ENCODE measurements at places on chromosomes 1 and 21.

- DNase-seq, result no peak
Observed at GRCh38 chr1:182680901-182681567, 3.4 kb downstream of the RGS8 start.

GRCh38 chr1:92425617-92426016 lies 61.1 kb downstream of the GFI1 start:
- DNase-seq, result no peak

DNA sequence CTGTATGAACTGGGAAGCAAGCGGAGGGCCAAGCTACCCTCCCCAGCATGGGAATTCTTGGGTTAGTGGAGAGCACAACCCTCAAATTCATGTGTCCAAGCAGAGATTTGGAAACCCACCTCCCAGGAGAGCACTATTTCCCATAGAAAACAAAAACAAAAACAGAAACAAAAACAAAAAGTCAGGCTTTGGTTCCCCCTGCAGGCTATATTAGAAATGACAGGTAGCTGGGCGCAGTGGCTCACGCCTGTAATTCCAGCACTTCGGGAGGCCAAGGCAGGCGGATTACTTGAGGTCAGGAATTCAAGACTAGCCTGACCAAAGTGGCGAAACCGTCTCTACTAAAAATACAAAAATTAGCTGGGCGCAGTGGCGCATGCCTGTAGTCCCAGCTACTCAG lies 10.8 kb downstream of the MINDY1 start:
- no peak for DNase-seq

- no peak for DNase-seq
Observed at GRCh38 chr1:232291681-232292080, 338.3 kb downstream of the SIPA1L2 start.

- DNase-seq, result no peak
Observed at GRCh38 chr1:12477936-12478611, 139.9 kb downstream of the DHRS3 start.

GRCh38 chr1:153260585-153261280 lies 1.2 kb downstream of the LORICRIN start:
- no peak for DNase-seq

DNA sequence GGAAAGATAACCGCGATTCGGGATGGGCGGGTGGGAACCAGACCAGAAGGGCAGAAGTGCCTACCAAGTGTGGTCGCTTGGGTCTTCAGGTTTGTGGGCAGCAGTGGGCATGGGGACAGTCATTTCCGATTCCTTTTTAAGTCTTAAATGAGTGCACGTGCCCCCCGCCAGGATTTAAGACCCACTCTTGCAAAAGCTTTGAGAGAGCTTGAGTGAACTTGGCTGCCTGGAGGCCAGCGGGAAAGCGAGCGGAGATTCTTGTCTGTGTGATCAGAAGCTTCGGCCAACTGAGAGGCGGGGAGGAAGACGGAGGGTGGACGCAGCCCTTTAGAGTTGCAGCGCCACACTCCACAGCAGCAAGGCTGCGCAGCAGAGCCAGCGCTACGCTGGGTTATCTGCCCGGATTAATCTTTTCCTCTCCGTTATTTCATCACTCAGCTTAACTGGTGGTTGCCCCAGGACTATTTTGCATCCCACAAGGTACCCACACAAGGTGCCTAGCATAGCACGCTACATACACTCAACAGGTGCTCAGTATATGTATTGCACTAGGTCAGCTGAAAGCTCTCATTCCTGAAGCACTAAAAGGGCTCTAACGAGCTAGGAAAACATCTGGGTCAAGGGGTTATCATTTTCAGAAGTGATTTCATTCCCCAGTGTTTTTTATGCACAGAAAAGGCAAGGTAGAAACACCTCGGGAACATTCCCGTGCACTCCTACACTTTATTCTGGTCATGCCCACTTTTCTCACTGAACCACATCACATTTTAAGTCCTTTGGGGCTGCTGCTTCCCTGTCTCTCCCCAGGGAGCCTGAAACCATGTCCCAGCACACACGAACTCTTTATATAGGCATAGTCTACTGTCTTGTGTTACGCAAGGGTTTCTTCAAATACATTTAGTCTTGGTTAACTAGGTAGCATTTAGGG lies 1.5 kb upstream of the BATF3 start:
- DNase-seq, result no peak

DNA sequence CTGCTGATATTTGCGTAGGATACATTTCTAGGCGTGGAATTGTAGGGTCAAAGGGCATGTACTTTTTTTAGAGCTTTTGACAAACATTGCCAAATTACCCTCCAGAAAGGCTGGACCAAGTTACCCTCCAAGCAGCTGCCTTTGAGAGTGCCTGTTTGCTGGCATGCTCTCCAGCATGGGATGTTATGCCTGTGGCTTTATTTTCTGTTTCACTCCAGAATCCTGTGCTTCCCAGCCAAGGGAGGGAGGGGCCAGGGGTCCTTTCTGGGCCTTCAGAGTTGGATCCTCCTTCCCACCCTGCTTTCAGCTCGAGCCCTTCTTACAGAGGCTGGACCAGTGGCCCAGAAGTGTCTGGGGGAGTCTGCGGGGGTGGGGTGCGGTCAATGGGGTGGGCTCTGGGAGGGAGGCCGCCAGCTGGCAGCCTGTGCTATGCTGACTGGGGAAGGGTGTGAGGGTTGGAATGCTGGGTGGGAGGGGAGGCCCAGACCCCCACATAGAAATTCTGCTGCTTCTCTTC lies 81.2 kb downstream of the EPHB2 start:
- no peak for DNase-seq

DNA sequence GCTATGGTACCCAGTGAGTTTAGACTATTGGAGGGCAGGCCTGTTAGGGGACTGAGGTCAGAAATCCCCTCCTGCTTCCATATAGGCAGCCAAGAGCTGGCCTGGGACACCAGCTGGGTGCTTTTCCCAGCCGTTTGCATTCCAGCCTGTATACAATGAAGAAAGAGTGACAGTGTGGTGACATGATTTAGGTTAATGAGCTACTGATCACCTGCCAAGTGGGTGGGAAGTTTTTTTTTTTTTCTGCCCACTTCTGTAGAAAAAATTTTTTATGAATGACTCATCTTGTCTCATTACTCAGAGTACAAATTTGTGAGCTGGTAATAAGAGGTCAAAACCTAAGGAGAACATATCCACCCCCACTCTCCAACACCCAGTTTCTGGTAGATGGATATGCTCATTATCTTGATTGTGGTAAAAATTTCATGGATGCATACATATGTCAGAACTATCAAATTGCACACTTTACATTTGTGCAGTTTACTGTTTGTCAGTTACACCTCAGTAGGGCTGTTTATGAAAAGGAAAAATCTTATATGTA lies 16.4 kb upstream of the CGN start:
- peak; percentile 51 for DNase-seq

GRCh38 chr1:201471772-201472171 lies 2.8 kb upstream of the PHLDA3 start:
- DNase-seq, result no peak

DNA sequence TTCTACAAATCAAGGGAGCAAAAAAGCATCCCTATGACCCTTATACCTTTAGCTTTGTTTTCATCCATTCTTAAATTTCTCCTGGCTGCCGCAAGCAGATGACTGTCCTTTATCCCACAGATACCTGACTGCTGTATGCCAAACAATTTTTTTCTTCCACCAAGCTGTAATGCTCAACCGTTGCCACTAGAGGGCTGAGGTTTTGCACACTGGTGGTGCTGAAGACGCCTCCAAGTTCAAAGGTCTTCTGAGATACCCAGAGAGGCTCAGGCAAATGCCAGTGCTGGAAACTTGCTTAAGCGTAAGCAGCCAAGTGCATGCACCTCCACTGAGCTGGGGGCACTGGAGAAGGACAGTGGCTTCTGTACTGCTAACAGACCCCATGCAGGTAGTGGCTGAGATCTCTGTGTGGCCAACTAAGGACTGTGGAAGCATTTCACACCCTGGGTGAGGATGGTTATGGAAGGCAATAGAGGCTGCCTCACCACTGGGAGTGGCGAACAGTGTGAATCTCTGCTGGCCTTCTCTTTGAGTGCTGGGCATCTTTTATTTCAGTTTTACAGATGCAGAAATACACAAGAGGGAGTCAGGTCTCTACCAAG lies 28.5 kb downstream of the CNIH3 start:
- peak; percentile 18 for DNase-seq

- DNase-seq, result no peak
Observed at GRCh38 chr1:178094739-178095645, 1.1 kb downstream of the RASAL2 start.

DNA sequence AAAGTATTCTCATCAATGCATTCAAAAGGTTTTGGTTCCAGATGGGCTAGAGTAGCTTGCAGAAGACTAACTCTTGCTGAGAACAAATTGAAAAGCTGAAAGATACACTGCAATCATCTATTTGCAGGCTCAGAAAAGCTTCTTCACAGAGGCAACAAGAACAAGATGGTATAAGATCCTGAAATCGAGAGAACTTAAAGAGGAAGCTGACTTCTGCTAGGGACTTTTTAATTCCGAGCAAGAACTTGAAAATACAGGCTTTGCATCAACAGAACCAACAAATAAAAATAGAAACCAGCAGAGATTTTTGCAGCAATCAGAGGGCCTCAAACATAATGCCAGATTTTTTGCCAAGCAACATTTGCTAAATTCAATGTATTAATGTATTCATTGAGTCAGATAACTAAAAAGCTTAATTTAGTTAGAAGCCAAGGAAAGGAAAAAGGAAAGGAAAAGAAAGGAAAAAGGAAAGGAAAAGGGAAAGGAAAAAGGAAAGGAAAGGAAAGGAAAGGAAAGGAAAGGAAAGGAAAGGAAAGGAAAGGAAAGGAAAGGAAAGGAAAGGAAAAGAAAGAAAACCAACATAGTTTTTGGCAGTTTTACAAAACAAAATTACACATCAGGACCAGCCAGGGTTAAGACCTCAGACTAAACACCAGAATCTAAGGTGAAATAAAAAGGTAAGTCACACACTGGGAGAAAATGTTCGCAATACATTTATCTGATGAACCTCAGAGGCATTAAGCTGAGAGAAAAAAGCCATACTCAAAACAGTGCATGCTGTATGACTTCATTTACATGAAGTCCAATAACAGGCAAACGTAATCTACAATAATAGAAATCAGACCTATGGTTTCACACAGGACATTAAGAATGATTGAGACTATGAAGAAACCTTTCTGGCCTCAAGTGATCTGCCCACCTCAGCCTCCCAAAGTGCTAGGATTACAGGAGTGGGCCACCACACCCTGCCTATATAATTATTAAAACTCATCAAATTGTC lies 42.6 kb downstream of the FAF1 start:
- DNase-seq, result no peak

DNA sequence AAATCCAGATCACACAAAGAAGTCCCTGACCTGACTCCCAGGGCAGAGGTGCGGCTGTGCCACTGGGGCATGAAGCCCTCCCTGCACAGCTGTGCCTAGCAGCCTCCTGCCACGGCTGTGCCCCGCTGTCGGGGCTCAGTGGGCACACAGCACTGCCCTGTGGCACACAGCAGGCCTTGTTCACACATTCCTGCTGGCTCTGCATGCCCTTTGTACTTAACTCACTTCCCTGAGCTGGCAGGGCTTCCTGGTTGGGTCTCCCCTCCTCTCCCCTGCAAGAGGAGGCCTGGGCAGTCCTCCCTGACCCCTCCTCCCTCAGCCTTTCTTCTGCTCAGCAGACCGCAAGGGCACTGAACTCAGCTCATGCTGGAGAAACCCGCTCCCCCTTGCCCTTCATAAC lies 14.8 kb downstream of the LHX4 start:
- DNase-seq, result no peak

DNA sequence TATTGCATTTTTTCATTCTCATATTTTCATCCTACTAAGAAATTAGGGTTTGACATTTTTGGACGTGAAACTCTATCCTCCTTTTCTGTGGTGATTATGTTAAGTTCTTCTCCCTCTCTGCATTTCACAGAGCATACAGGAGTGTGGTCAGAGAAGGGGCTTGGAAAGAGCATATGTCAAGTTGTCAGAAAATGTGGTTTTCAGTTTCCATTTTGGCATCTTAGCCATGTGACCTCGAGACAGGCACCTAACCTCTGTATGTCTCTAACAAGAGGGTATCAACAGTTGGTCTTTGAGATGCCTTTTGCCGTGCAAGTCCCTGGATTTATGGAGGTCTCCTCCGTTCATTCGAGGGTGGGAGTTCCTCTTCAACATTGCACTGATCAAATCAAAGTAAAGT lies 140.7 kb downstream of the CYYR1 start:
- DNase-seq, result no peak

DNA sequence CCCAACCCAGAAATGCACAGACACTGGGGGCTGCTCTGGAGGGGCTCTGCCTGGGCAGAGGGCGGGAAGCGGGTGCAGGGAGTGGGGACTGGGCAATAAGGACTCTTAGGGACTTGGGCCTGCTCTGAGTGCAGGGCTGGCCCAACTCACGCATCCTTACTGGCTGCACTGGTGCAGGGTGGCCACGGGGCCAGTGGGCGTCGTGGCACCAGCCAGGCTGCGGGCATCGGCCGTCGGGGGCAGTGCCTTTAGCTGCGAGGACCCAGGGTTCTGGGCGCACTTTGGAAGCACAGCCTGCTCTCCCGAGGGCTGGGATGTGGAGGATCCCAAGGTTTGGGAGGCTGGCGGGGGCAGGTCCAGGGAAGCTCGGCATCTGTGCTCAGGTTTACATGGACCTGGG lies 27.1 kb upstream of the TTLL10 start:
- DNase-seq, result no peak

GRCh38 chr1:20830378-20830777 lies 43.3 kb upstream of the HP1BP3 start:
- no peak for DNase-seq

GRCh38 chr1:61337981-61338848 lies 255.9 kb downstream of the NFIA start:
- no peak for DNase-seq

DNA sequence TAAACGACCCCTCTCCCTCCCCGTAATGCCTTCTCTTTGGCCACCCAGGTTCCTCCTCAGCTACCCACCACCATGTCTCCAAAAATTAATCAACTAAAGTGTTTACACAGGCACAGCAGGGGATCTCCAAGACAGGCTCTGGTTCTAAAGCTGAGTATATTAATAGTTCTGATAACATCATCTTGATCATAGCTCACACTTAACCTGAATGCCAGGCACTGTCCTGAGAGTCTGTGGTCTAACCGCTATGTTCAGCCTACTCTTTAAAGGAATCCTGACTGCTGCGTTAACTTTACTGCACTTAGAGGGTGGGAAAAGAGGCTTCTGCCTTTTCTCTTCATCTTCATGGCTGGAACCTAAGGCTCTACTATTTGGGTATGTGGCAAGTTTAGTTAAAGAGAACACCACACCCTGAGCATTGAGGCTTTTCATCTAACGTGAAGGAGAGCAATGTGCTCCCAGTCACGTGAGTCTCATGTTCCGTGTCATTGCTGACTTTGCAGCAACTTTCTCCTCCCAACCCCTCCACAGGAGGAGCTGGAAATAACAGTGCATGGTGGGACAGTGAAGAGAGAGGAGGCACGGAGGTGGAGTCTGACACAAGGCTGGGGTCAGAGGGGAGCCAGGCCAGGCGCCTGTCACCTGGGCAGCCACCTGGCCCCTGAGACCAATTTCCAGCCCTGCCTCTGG lies 86.4 kb downstream of the FAM78B start:
- DNase-seq, result no peak

GRCh38 chr1:51309291-51309690 lies 21.1 kb downstream of the TTC39A start:
- DNase-seq, result no peak

- no peak for DNase-seq
Observed at GRCh38 chr1:154410185-154410827, 5.2 kb downstream of the IL6R start.

GRCh38 chr21:17786851-17787181 lies 32.3 kb downstream of the C21orf91 start:
- no peak for DNase-seq
